Myocyte (in vitro differentiated cells): ENCODE measurements at places on chromosomes 4 and X. TPM values are rescaled to one million over a fixed set of nuclear protein-coding genes. Genes with fewer than 3 reads are reported as not detected.
A peak's percentile ranks its signal among the peaks of the same experiment; 100 is the strongest.

DNA sequence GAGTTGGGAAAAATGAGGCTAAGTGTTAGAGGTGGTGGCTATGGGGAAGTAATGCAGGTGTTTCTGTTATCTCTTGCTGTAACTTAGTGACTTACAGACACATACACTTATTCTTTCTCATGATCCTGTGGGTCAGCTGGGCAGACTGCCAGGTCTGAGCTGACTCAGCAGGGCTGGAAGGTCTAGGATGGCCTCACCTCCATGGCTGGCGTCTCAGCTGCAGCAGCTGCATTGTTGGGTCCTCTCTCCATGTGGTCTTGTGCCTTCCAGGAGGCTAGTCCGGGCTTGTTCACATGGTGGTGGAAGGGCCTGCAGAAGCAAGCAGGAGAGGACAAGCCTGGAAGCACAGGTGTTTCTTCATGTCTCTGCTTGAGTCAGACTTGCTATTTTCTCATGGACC lies 172.7 kb downstream of the NHS start:
- peak; percentile 90 for DNase-seq

GRCh38 chr4:139763205-139763604 lies 97.6 kb downstream of the MGST2 start:
- DNase-seq: no peak

GRCh38 chrX:12138361-12139313 lies at the start of gene FRMPD4:
Gene FRMPD4 (plus strand): TSS chrX:12138473. CDS start chrX:12138972, 499 bp downstream.
- DNase-seq: peak; percentile 34

DNA sequence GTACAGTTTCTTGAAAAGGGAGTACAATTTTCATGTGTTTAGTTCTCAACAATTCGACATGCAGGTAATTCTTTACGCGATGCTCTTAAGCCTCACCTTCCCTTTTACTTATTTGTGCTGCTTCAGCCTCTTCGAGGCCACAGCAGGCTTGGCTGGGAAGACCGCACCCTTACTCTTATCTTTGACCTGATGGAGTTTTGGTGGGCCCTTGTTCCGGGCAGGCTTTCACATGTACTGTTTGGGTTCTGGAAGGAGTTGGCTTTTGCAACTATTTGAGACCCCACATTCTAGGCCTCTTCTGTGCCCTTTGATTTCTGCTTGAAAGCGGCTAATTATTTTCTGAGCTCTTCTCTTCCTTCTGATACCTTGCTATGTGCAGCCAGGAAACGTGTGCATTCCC lies 60.2 kb downstream of the FAM193A start:
- no peak for DNase-seq

DNA sequence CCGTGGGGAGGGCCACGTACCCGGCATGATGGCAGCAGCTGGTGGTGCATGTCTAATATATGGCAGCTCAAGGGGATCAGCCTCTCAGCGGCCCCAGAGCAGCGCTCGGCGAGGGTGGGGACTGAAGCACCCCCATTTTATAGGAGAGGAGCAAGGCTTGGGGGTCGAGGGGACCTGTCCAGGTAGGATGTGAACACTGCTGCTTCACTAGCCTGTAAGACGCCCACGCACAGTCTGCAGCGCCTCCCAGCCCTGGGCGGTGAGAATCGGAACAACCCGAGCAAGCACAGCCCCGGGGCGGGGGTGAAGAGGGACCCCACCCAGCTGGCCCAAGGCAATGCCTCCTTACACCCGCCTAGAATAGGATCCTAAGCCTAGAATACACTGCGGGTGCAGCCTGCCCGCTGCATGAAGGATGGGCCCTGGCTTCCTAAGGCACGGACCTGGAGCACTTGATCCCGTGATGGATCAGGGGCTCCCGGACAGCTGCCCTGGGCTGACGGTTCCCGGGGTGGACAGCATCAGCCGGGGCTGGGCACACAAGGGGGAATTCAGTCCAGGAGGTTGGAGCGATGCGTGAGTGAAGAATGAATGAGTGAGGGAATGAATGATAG lies 17.6 kb downstream of the ADRA2C start:
- no peak for DNase-seq

Gene CSAG3
- not detected in 2 replicates for total RNA-seq
